ENCODE measurements at places on chromosomes 13 and 19.

- DNase-seq: no peak
Measured at GRCh38 chr13:48224701-48225100, 8.3 kb upstream of the ITM2B start.

DNA sequence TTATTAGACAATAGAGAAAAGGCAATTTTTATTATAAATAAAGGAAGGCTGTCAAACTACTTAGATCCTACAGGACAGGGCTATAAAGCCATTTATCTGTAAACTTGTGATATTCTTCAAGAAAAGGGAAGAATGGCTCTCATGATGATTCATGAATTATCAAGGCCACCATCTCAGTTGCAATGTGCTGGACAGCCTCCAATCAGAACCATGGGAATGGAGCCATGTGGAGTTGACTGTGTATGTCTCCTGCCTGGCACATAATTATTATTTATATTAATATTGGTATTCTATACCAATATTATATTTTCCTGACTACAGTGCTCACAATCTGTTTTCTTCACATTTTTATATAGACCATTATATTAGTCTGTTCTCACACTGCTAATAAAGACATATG is 560.5 kb upstream of the MIR17HG start:
- no peak for DNase-seq

DNA sequence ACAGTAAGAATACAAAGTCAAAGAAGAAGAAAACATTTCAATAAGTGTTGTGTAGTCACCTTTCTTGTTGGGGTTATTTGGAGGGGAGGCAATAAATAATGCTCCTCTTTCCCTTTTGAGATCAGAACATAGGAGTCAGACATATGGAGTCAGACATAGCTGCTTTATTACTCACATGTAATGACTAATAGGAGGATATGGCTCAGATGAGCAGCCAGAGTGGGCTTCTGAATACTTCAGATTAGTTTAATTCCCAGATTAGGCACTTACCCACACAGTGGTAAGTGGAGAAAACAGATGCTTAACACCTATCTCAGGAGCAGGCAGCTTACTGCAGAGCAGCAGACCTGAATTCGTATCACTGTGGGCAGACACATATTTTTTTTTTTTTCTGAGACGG is 31.7 kb upstream of the C1QTNF9B start:
- DNase-seq: no peak

GRCh38 chr19:6709549-6709948 is 10.9 kb downstream of the C3 start:
- no peak for DNase-seq

- DNase-seq: no peak
Measured at GRCh38 chr13:59962343-59962742, 201.4 kb downstream of the DIAPH3 start.
